Posterior vena cava (tissue), 2 donors: ENCODE measurements at places on chromosomes 7 and 10. TPM values are rescaled to one million over a fixed set of nuclear protein-coding genes. Genes with fewer than 3 reads are reported as not detected.

The TRIM56 gene
- 33.0 TPM for total RNA-seq

DNA sequence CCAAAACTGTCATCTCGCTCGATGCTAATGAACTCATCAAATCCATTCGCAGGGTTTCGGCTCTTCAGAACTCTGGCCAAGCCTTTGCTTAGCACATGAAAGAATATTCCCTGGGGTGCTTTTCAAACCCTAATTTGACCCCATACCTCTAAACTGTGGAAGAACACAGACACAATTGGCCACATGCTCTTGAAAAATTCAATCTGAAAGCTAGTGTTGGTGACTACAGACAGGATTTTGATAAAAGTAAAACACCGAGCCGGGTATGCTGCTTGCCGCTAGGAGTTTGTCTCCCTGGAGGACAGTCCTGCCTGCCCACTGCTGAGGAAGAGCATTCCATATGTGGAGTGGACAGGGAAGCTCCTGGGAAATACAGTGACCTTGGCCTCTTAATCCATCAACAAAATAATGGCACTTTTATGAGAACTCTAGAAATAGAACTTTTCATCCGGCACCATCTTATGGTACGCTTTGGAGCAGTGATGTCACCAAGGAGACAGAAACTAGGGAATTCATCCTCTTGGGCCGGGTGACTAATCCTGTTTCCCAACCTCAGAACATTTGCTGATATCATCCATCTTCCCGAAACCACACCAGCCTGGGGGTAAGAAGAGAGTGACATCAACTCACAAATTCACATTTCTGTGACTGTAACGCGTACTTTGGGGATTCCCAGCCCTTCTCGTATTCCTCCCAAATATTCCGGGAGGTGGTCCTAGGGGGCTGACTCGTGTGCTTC, 34.2 kb downstream of the MTURN start:
- DNase-seq = no peak

The PNLIPRP1 gene
- total RNA-seq = 1.1 TPM

The PCDH15 gene
- 0.60 TPM for total RNA-seq

DNA sequence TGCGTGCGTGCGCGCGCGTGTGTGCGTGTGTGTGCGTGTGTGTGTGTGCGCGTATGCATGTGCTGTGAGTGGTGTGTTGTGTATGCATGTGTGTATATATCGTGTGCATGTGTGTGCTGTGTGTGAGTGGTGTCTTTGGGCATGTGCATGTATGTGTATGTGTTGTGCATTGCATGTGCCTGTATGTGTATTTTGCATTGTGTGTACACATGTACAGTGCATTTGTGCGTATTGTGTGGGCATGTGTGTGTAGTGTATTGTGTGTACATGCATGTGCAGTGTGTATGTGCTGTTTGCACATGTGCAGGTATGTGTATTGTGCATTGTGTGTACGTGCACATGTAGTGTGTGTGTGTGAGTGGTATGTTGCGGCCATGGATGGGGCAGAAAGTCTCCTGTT, 6.0 kb upstream of the DPYSL4 start:
- DNase-seq = no peak

The VIPR2 gene
- 7.6 TPM for total RNA-seq

DNA sequence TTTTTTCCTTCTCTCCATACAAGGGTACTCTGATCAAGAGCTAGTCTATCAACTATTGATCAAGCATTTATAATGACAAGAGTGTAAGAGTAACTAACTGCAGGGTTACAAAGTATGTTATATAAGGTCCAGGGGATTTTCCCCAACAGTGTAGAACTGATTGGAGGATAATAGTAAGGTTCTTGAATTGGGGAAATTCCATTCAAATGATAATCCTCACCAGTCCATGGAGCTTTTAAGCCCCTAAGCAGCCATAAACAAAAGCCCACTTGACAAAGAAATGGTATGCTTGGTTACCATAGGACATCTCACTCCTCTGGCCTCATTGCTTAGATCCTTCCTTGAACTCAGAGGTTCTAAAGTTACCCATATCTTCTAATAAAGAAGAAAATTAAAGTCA, 8.2 kb downstream of the YME1L1 start:
- no peak for DNase-seq

DNA sequence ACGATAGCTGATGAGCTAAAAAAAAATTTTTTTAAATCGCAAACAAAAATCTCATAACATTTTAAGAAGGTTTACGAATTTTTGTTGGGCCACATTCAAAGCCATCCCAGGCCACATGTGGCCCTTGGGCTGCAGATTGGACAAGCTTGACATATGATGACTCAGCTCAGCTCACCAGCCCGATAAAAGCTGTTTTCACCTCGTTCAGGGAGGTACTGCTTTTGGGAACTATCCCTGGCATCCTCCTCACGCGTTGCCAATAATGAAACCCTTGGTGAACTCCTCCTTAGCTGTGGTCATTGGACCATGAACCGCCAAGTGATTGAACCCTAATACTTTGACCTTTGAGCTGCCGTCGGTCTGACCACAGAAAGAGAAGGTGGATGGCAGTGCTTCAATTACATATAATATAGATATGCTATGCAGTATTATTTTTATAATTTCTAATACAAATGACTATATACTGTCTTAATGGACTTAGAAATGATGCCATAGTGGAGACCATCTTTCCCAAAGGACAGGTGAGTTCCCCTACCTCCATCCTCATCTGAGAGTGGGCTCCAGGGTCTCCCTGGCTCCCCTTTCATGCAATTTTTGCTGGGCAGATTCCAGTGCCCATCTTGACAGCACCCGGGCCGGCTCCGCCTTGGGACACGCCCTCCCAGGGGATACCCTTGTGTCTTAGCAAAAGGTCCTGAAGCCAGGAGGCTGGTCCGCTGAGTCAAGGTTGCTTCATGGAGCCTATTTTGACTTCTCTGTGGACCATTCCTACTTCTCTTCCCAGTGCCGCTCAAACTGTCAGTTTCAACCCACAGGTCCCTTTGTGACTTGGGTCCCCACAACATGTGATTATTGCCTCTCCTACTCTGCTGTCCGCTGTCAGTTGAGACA, 707.2 kb downstream of the PARD3 start:
- no peak for DNase-seq

- DNase-seq = no peak
Observed at GRCh38 chr10:106648534-106649481, 515.7 kb downstream of the SORCS1 start.

DNA sequence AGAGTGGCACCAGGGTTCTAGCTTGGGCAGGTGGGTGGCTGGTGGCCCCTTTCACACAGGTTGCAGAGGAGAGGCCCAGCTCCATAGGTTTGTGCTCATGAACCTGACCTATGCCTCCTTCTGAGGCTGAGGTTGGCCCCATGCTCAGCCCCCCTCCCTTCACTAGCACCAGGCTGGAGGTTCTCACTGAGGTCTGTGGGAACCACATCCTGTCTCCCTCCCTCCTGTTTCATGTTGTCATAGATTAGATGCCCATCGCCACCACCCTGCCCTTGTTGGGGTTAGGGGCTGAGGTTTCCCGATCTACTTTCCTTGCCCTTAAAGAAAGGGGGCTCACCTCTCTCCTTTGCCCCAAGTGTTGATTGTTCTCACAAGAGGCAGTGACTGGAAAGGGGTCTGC, 14.7 kb downstream of the NEUROG3 start:
- no peak for DNase-seq

GRCh38 chr7:19537942-19538401, 170.9 kb downstream of the POLR1F start:
- DNase-seq = no peak

GRCh38 chr10:64023926-64024470, 502.8 kb downstream of the REEP3 start:
- DNase-seq = no peak

The HMX3 gene
- not detected for total RNA-seq

The SPDYE2 gene
- total RNA-seq = not detected

The BTBD16 gene
- total RNA-seq = 0.14 TPM

The PITX3 gene
- total RNA-seq = not detected

The TET1 gene
- total RNA-seq = 4.3 TPM

DNA sequence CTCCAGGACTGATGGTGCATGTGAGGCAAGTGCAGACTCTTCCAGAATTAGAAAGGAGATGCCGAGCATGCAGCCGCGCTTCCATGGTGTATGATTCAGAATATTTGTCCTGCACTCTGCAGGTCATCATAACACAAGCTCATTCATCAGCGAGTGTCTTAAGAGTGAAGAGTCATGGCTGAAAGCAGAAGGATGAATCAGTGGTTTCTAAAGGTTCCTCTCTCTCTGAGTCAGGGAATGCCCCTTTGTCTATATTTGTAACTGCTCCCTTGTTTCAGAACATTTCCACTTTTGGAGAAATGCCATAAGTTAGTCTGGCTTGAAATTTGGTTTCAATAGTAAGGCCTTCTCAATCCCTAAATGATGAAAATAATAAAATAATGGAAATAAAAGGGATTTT, 52.3 kb downstream of the HECW1 start:
- no peak for DNase-seq

DNA sequence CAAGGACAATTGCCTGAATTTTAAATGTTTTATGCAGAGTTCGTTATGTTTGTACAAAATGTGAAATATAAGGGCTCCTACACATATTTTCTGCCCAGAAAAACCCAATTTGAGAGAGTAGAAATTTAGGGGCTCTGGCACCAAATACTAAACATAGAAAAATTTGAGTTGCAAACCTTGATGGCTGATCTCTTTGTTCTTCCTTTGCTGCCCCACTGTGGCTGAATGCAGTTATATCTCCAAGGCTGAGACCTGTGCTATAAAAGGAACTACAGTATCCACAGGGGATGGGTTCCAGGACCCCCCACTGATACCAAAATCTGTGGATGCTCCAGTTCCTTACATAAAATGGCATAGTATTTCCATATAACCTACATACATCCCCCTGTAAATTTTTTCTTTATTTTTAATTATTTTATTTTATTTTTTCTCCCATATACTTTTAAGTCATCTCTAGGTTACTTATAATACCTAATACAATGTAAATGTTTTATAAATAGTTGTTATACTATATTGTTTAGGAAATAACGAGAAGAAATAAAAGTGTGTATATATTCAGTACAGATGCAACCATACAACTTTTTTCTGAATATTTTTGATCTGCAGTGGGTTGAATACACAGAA, 22.5 kb downstream of the CFAP43 start:
- no peak for DNase-seq

The CDC14C gene
- not detected for total RNA-seq

DNA sequence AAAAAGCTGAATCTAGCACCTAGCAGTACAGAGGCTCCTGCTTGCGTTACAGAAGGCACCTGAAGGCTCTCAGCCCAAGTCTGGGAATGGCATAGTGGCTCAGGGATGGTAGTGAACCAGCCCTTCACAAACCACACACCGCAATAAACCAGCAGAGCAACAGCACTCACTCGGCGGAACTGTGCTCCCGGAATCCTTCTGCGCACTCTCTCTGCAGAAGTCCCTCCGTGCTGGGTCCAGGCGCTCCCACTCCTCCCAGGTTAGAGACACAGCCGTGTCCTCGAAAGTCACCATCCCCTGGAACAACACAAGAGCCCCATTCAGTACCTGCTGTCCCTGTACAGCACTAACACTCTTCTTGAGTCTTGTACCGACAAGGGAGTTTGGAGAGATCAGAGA, 1.5 kb downstream of the ZNF394 start:
- no peak for DNase-seq

DNA sequence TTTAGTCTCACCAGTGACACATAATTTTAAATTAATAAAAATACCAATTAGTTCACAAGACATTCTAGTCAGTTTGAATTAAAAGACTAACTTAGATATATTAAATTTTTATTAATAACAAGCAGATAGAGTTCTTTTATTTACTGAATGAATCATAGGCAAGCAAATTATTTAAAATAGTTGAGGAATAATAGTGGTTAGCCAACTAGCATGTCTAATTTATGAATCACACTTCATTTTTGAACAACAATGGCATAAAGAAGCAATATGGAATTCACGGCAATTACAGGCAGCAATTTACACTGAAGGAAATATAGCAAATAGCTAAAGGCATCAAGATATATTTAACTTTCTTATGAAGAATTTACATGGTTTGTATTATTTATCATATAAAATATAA, 187.0 kb upstream of the SLC26A5 start:
- no peak for DNase-seq

- DNase-seq = peak; percentile 95
Observed at GRCh38 chr7:77538281-77539212, 1.5 kb downstream of the PTPN12 start.

- peak; percentile 58 for DNase-seq
Observed at GRCh38 chr7:151810441-151811232, 66.3 kb downstream of the PRKAG2 start.

The RSU1 gene
- total RNA-seq = 108 TPM

GRCh38 chr10:130263289-130263688, 127.1 kb downstream of the GLRX3 start:
- no peak for DNase-seq

The METTL27 gene
- total RNA-seq = 5.1 TPM

The FASTK gene
- total RNA-seq = 35.5 TPM

GRCh38 chr7:135117096-135117495, 30.8 kb upstream of the TMEM140 start:
- no peak for DNase-seq
